ENCODE measurements at places on chromosomes 7 and 10. TPM values are rescaled to one million over a fixed set of nuclear protein-coding genes. Genes with fewer than 3 reads are reported as not detected.

DNA sequence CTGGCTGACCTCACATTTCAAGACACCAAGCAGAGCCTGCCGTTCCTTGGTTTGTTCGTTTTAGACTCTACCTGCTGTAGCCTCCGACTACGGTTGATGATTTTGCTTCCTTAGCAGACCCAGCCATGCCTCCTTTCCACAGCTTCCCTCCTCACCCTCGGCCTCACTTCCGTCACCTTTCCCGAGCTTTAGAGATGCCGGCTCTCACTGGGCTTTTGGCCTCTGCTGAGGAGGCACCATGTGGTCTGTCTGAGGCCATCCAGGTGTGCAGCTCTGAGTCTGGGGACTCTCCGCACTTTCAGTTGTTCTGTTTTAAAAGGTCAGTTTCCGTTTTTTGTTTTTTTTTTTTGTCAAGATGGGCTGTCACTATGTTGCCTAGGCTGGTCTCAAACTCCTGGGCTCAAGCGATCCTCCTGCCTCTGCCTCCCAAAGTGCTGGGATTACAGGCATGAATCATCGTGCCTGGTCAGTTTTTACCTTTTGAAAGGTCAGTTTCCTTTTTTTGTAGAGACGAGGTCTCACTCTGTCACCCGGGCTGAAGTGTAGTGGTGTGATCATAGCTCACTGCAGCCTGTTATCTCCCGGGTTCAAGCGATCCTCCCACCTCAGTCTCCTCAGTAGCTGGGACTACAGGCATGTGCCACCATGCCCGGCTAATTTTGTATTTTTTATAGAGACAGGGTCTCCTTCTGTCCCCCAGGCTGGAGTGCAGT, 11.7 kb downstream of the ORAI2 start:
- DNase-seq = no peak
- no peak overlapping the region for H3K27ac ChIP-seq
- H3K27me3 ChIP-seq = no peaks in the 10 kb centered on the region
- H3K4me1 ChIP-seq = no peaks in the 10 kb centered on the region
- no peaks in the 10 kb centered on the region for H3K36me3 ChIP-seq
- no peak overlapping the region for H3K4me3 ChIP-seq

The FBXO24 gene
- total RNA-seq = 0.50 TPM

DNA sequence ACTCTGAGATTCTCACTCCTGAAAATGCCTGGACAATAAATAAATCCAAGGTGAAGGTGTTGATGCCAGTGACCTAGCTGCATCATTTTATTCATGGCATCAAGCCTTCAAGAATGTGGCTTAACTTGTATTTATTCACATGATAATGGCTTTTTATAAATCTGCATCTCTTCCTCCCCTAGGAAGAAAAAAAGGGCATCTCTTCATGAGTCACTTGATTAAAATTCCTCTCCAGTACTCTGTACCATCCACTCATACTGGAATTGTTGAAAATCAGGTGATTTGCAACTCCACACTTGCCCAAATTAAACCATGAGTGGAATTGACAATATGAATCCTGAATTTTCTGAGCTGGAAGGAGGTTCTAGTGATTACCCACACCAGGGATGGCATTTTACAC, 30.2 kb downstream of the PTPRE start:
- no peak overlapping the region for H3K27ac ChIP-seq
- no peak for DNase-seq
- no peaks in the 10 kb centered on the region for H3K4me1 ChIP-seq
- H3K36me3 ChIP-seq = no peaks in the 10 kb centered on the region

DNA sequence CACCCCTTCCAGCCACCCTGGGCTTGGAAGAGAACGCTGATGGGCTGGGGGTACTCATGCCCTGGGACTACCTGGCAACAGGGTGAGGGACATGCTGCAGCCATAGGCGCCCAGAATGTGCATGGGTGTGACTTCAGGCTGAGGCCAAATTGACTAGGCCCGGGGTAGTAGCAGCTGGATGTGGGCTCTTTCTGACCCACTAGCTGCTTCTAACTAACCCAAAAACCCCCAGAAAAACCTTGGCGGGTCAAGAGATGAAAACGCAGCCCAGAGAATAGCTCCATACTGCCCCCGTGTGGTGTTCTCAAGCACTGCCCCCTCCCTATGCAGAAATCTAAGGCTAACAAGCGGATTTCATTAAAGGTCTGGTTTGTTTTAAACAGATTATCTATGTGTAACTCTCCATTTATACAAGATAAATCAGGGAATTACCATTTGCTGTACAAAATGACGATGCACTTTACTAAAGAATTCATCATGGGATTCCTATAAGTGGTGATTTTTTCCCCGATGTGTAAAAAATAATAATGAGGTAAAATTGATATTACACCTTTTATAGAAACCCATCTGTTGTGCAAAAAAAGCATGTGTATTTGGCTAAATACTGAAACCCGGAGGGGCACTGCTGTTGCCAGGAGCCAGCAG, 4.2 kb downstream of the SMARCD3 start:
- peaks cover 42% of the 10 kb centered on the region for H3K4me1 ChIP-seq
- H3K36me3 ChIP-seq = no peaks in the 10 kb centered on the region
- H3K27ac ChIP-seq = no peak overlapping the region
- peak; percentile 69 for DNase-seq

GRCh38 chr7:83301416-83301815, 138.7 kb upstream of the PCLO start:
- no peaks in the 10 kb centered on the region for H3K36me3 ChIP-seq
- H3K4me3 ChIP-seq = no peak overlapping the region
- H3K27me3 ChIP-seq = no peaks in the 10 kb centered on the region

The OPN4 gene
- total RNA-seq = not detected

The MYH16 gene
- total RNA-seq = not detected

GRCh38 chr10:86256690-86257315, 109.8 kb downstream of the GRID1 start:
- H3K27ac ChIP-seq = no peak overlapping the region
- DNase-seq = no peak
- no peaks in the 10 kb centered on the region for H3K36me3 ChIP-seq
- H3K4me1 ChIP-seq = no peaks in the 10 kb centered on the region
- no peak overlapping the region for H3K4me3 ChIP-seq

All from CD8-positive, alpha-beta memory T cell (primary cell).